ENCODE measurements at places on chromosomes 12 and 14.

- no peak for DNase-seq
Measured at GRCh38 chr12:97567619-97568110, 105.1 kb downstream of the RMST start.

GRCh38 chr12:11823593-11823992 is 174.1 kb downstream of the ETV6 start:
- DNase-seq: no peak

DNA sequence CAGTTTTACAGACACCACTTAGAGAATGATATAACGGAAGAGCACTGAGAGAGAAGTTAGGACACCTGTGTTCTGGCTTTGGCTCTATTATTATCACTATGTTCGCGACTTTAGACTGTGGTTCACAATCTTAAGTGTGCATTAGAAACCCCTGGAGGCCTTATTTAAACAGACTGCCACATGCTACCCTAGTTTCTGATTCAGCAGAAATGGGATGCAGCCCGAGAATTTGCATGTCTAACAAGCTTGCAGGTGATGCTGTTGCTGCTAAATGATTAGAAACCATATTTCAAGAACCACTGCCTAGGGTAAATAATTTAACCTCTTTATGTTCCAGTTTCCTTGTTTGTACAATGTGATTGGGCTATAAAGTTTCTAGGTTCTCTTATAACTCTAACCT is 3.6 kb upstream of the RAD51AP1 start:
- DNase-seq: no peak

DNA sequence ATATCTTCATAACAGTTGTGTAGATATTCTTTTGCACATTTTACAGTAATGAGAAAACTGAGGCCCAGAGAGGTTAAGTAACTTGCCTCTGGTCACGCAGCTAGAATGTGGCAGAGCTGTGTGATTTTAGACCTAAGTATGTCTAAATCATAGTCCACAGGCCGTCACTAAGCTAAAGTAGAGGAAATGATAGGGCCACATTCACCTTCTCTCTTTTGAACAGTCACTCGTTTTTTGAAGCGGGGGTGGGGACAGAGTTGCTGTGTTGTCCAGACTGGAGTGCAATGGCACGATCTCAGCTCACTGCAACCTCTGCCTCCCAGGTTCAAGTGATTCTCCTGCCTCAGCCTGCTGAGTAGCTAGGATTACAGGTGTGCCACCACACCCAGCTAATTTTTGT is 68.5 kb downstream of the RASSF3 start:
- no peak for DNase-seq

DNA sequence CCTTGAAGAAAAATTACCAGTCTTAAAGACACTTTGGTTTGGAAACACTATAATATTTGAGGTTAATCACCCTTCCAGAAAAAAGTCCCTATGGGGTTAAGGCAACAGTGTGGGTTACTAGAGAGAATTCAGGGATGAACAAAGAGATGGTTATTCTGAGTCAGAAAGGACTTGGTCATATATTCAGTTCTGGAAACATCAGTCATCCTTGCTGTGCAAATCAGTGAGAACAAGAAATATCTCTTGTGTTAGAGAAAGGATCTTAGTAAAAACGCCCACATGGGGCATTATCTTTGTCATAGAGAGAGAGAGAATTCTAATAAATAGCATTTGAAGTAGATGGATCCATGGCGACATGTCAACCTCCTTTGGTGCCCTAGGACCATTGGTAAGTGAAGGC is 59.4 kb upstream of the E2F7 start:
- DNase-seq: no peak

DNA sequence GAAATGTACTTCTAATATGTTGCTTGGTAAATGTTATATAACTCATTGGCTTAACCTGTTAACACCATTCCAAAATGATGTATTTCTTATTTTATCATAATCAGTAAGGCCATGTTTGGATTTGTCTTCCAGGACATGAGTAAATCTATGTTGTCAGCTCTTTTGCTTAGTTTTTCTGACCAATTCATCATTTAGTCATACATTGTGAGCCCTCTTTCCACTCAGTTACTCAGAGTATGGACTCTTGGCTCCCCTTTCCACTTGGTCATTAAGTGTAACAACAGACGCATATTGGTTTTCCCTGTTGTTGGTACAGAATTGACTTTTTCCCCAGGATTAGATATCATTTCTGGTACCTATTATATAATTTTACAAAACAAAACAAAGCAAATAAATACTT is 9.0 kb upstream of the CLEC4D start:
- DNase-seq: no peak

- DNase-seq: no peak
Measured at GRCh38 chr14:79638672-79639266, 572.5 kb downstream of the DIO2 start.

- DNase-seq: no peak
Measured at GRCh38 chr12:480831-481816, 21.4 kb downstream of the B4GALNT3 start.

DNA sequence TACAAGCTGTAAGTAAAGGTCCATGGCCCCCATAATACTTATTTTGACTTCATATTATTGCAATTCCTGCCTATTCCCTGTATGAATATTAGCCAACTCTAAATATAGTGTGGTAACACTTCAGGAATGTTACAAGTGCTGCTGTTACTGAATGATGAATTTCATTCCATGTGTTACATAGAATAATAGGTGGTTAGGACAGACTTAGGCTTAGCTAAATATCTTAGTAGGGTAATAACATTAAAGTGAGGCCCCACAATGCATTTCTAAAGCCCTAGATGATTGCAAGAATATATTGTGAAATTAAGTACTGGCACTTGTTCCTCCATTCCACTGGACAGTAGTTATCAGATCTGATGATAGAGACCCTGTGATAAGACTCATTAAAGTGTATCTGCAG is 182.7 kb downstream of the PCNX1 start:
- DNase-seq: no peak

GRCh38 chr12:114391088-114391487 is 14.9 kb downstream of the TBX5 start:
- DNase-seq: no peak

GRCh38 chr14:85300107-85300506 is 229.8 kb upstream of the FLRT2 start:
- DNase-seq: no peak

GRCh38 chr12:56163533-56164344 is 5.6 kb downstream of the MYL6 start:
- no peak for DNase-seq

DNA sequence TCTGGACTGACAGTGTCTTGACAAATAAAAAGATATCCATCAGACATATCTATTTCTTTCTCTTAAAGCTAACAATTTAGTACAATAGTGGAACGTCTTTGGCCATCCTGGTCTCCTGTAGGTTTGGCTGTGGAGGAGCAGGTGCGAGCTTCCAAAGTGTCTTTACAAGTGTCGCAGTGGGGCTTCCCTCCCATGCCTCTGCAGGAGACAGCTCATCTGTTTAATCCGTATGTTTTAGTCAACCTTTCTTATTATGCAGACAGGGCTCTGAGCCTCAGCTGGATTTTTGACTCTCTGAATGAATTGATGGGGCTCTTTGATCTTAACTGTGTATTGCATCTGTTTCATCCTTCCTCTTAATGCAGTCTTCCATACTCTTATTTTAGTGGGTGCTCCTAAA is 57.5 kb downstream of the RMST start:
- no peak for DNase-seq

GRCh38 chr12:22117563-22118237 is 71.7 kb downstream of the CMAS start:
- no peak for DNase-seq

GRCh38 chr12:104536841-104537240 is 80.1 kb downstream of the CHST11 start:
- no peak for DNase-seq

- no peak for DNase-seq
Measured at GRCh38 chr14:67391268-67391667, 20.7 kb downstream of the PLEK2 start.

DNA sequence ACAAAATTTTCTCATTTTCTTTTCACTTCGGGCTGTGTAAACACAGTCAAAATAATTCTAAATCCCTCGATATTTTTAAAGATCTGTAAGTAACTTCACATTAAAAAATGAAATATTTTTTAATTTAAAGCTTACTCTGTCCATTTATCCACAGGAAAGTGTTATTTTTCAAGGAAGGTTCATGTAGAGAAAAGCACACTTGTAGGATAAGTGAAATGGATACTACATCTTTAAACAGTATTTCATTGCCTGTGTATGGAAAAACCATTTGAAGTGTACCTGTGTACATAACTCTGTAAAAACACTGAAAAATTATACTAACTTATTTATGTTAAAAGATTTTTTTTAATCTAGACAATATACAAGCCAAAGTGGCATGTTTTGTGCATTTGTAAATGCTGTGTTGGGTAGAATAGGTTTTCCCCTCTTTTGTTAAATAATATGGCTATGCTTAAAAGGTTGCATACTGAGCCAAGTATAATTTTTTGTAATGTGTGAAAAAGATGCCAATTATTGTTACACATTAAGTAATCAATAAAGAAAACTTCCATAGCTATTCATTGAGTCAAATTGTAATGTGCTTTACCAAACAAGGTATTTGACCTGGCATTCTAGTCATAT is 4.8 kb downstream of the CDKN1B start:
- no peak for DNase-seq

DNA sequence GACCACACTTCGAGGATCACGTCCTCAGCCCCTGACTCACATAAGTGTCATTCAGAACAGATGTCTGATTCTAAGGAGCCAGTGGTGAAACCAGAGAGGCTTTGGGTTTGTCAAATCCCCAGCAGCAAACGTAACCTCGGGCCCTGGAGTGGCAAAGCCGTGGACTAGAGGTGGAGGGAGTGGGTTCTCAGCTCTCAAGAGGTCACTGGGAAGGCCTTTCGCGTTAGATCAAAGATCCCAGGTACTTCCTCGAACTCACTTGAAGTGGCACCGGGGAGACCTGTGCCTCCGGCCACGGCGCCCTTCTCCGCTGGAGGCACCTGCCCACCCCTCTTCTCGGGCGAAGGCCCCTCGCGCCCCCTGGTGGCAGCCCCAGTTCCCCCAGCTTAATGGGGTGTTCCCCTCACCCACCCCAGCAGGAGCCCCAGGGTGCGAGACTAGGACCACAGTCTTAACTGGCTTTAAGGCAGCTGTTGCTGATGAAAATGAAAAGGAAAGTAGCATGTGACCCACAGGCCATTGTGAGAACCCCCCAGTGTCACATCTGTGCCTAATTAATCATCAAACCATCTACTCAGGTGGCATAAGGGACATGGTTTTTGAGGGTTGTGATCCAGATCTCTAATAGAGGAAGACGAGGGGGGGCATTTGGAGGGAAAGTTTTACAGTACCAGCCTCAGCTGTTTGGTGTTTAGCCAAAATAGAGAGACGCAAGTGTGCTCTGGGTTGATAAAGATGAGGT is 672 bp upstream of the ESR2 start:
- DNase-seq: peak; percentile 82

GRCh38 chr14:23062002-23062401 is 4.7 kb upstream of the CDH24 start:
- DNase-seq: no peak

DNA sequence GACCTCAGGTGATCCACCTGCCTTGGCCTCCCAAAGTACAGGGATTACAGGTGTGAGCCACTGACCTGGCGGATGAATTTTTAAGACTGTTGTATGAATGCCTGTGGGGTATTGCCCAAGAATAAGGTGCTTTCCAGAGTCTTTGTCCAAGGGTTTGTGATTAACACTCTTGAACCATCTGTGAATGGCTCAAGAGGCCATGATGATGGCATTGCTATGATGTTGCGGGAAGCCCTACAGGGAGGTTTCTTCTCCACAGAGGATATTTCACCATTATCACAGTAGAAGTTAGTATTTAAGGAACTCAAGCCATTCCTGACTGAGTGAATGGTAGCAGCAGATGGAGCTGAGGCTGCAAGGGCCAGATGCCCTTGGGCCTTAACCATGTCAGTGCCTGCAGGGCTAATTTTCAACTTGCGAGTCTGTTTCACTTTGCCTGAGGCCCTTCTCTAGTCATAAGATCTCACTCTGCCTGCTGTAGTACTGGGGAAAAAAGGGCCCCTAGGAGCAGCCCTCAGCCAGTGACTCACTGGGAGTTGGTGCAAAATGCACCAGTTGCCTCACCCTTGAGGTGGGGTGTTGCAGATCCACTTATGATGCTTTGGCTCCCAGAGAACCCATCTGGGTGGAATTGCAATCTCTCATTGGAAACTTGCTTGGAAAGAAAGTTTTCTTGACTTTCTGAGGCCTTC is 108.6 kb upstream of the FLRT2 start:
- DNase-seq: no peak

DNA sequence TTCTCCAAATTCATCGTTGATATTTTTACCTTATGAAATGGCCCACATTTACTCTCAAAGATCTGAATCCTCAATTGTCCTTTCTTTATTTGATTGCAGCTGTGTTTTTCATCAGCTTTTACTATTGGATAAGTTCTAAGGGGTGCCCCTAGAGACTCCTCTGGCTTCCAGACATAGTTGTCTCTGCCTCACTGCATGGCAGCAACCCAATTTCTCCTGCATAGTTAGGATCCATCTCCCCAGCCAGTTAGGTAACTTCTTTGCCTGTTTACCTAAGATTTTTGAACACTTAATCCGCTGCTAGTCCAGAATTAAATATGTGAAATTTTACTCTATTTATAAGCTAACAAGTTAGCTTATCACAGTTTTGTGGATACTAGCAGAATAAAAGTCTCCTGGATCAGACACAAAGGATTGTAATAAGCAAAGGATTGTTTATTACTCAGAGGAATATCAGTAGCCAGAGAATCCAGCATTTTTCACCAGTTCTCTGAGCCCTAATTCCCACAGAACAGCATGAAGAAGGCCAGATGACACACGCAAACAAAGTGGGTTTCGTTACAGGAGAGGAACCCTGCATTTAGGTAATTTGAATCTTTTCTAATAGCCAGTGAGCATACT is 101.1 kb downstream of the BBS10 start:
- DNase-seq: no peak

DNA sequence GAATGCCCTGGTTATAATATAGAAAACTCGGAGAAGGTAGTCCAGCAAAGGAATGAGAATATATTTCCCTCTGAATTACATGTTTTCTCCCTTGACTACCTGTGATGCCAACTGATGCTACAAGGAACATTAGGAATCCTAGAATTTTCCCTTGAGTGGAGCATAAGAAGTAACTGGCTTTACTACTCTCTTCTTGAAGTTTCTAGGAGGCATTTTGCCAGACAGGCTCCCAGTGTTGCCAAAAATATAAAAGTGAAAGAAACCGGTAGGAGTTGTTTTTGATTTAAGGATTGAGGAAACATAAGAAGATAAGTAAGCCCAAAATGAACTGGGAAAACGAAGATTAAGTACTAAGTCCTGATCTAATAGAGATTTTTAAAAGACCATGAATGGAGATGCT is 693.4 kb downstream of the NOVA1 start:
- no peak for DNase-seq

GRCh38 chr14:67514650-67515385 is 18.3 kb upstream of the PLEKHH1 start:
- no peak for DNase-seq

All from stimulated activated CD4-positive, alpha-beta T cell treated with anti-CD3 and anti-CD28 coated beads, Interleukin-12 subunit alpha, Interleukin-12 subunit beta, amount 100 ng/mL, for 48 hours (primary cell).